ENCODE measurements at places on chromosomes 3 and 15. TPM values are rescaled to one million over a fixed set of nuclear protein-coding genes. Genes with fewer than 3 reads are reported as not detected.

DNA sequence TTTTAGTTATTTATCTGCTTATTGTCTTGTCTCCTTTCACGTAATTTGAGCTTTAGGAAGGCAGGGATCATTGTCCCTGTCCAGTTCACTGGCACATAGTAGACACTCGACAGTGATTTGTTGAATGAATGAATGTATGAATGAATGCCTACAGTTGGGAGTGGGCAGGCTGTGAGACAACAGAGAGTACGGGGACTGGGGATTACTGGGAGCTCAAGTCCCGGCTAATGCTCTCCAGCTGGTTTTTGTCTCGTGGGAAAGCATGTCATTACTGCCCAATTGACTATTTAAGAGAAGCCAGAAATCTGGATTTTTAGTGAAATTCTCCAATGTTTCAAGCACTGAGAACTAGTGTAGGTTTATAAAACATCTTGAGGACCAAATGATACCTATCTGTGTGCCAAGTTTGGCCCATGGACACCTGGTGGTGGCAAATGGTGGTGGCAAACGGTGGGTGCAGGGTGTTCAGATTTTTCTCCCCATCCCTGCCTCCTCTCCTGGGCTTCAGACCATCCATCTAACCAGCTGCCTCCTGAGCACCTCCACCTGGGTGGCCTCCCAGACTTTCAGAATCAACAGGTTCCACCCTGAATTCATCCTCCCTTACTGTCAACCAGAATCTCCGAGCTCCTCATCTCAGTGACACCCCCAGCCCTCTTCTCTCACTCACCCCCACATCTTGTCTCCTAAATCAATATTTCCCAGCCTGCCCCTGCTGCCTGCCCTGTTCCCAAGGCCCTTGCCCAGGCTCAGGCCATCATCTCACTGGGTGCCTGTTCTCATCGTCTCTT lies 36.2 kb upstream of the TRH start:
- no peak for DNase-seq

DNA sequence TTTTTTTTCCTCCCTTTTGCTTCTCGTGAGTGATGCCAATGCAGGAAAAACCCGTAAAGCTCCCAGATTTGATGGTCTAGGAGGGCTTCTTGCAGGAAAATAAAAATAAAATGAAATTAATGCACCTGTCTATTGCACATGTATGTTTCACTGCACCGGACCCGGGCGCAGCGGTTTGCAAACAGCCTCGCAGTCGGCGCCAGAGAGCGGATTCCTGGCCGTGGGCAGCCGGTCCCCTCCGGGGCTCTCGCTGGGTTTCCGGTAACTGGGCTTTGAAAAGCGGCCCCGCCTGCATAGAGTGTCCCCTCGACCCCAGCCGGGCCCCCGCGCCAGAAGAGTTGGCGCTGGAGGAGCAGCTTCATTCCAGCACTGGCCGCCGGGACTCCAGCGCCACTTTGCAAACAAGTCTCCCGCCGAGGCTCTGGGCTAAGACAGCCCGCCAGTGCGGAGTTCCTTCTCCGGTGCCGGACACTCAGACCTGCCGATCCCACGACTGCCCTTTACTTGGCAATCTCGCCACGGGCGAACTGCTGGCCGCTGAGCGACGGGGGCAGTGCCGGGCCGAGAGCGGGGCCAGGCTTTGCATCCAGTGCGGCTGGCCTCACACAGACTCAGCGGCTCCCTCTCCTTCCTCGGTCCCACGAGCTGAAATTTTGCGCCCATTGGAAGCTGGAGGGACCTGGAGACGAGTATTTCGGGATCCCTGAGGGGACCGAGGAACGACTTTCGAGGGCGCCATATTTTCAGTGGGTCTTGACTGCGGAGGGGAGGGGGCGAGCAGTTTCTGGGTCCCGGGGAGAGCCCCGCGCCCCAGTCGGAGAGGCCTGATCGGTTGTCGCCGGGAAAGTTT lies 225.9 kb upstream of the C2CD4B start:
- DNase-seq: peak; percentile 64

GRCh38 chr3:125057186-125057850 lies 1.5 kb upstream of the HEG1 start:
- DNase-seq: no peak

The SMCO1 gene
- total RNA-seq: not detected

The TLR9 gene
- 0.22 TPM for total RNA-seq

- peak; percentile 13 for DNase-seq
These were observed 2.2 kb upstream of the BNIP2 start for GRCh38 chr15:59691194-59691805.

The TRIM59 gene
- 2.1 TPM for total RNA-seq

DNA sequence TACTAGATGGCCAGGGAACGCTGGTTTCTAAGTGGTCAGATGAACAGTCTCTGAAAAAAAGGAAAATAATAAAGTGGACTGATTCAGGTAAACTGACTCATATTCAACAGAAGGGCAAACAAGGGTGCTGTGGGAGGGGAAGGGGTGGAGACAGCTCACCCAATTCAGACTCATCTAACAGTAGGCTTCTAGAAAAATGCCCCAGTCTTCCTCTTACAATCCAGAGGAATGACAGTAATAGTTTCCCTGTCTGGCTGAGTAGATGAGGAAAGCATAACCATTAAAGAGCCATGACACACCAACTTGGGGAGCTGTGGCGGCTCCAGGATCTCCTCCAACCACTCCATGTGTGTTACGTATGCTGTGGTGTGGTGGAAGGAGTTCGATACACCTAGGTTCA lies 231.4 kb upstream of the UMPS start:
- no peak for DNase-seq

- no peak for DNase-seq
These were observed 852 bp downstream of the STAB1 start for GRCh38 chr3:52495777-52496602.

DNA sequence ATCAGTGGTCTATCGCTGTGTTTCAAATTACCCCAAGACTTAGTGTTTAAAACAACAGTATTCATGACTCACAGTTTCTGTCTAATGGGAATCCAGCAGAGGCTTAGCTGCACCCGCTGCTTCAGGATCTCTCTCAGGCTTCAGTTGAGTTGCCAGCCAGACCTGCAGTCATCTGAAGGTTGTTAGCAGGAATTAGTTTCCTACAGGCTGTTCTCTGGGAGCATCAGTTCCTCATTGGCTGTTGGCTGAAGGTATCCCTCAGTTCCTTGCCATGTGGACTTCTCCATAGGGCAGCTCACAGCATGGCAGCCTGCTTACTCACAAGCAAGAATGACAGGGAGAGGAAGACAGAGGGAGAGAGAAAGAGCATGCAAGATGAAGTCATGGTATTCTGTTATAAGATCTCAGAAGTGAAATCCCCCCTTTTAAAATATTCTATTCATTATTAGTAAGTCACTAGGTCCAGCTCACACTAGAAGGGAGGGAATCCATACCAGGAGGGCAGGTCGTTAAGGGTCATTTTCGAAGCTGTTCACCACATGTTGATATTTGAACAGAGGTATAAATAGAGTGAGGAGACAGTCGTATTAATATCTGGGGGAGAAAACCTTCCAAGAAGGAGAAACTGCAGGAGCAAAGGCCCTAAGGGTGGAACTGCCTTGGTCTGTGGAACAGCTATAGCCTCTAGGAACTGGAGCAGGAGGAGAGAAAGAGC lies 473.9 kb upstream of the PPP2R3A start:
- no peak for DNase-seq

GRCh38 chr3:33758281-33758680 lies 40.1 kb upstream of the PDCD6IP start:
- no peak for DNase-seq
